Activated CD4-positive, alpha-beta memory T cell treated with anti-CD3 and anti-CD28 coated beads for 36 hours (primary cell): ENCODE measurements at places on chromosomes 2 and 18. TPM values are rescaled to one million over a fixed set of nuclear protein-coding genes. Genes with fewer than 3 reads are reported as not detected.

GRCh38 chr2:11716689-11717321, 29.6 kb upstream of the LPIN1 start:
- no peak for DNase-seq

GRCh38 chr18:41121116-41121826, 833.8 kb upstream of the PIK3C3 start:
- DNase-seq, result no peak

DNA sequence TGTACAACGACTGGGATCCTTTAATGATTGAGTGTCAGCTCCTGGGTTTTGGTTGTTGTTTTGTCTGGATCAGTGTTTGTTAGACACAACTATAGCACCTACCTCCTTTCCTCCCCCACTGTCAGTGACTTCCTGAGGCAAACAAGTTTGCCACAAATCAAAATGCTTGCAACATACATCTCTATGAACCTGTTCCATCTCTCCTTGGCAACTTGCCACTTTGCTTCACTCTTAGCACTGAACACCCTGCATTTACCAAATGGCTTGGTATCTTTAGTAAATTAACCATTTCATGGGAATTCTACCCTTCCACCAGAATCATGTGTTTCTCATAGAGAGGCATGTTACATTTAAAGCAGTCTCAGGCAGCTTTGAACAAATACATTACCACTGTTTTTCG, 301.1 kb upstream of the TANK start:
- no peak for DNase-seq

The TTC39C gene
- 48.9 TPM for total RNA-seq

- no peak for DNase-seq
Measured at GRCh38 chr2:183149489-183149888, 25.2 kb downstream of the NUP35 start.

DNA sequence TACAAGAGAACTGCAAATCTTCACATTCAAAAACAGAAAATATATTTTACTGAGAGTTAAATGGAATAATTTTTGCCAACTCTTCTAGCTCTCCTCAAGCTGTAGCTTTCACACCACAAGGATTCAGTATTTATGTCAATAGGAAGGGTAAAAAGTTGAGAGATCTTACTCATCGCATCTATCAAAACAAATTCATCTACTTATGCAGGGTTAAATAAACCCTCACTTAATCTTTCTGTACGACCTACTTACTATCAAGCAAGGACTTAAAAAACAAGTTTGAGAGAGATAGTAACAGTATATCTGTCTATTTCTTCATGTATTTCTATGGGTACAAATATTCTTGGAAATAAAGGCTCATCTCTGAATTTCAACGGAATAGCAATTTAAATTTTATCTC, 35.5 kb downstream of the SIGLEC15 start:
- no peak for DNase-seq

The ZNF2 gene
- total RNA-seq, result 4.4 TPM

DNA sequence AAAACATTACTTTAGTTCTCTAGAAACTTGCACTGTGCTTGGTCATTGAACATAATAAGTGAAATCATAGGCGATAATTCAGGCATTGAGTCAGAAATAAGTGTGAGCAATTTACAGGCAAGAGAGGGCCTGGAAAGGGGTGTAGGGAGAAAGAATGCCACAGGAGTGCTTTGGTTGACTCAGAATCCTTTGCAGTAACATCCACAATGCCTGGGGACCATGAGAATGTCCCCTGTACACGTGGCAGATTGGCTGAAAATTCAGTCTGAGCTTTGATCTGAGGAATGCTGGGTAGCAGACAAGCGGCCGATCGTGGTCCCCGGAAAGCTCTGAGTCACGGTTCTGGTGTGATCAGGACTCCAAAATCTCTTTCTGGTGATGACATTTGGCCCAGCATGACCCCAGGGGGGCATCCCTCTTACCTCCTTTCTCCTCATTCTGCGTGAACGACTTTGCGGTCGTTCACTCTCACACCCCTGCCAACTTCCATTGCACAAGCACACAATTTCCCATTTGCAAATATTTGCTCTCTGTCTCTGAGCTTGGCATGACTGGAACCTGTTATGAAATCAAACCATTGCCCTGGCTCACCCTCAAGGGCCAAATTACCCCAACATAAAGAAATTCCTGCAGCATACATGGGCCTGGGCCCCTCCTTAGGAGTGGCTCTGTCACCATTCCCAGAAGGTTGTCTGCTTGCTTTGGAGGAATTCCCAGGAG, 305.0 kb upstream of the EPAS1 start:
- DNase-seq, result no peak

DNA sequence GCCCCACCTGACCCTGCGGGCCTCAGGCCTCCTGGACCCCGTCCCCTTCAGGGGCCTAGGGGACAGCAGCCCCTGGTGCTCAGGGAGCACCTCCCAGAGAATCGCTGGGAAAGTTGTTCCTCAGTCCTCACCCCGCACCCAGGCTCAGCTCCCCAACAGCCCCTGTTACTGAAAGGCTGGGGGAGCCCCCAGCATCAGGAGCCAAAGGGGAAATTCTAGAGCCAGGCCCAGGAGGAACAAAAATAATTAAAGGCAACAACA, 76.0 kb downstream of the MEX3C start:
- no peak for DNase-seq

DNA sequence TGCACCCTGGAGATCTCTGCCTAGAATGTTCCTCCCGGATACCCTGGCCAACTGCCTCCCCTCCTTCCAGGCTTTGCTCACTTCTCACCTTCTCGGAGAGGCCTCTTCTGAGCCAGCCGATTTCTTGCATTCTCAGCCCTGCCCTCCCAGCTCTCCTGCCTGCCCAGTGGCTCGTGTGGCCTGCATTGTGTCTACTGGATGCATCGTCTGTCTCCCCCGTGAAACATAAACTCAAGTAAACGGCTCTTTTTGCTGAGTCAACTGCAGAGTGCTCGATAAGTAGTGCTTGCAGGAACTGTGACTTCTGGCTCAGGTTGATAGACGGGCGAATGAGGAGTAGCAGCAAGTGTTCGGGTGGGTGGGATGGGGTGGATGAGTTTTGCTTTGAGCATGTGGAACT, 112.5 kb upstream of the ODC1 start:
- no peak for DNase-seq

- DNase-seq, result no peak
Measured at GRCh38 chr2:205730701-205731582, 48.6 kb downstream of the NRP2 start.

The AQP12A gene
- not detected for total RNA-seq

- peak; percentile 12 for DNase-seq
Measured at GRCh38 chr2:200199576-200200263, 106.8 kb upstream of the SPATS2L start.

The TBR1 gene
- total RNA-seq, result not detected

DNA sequence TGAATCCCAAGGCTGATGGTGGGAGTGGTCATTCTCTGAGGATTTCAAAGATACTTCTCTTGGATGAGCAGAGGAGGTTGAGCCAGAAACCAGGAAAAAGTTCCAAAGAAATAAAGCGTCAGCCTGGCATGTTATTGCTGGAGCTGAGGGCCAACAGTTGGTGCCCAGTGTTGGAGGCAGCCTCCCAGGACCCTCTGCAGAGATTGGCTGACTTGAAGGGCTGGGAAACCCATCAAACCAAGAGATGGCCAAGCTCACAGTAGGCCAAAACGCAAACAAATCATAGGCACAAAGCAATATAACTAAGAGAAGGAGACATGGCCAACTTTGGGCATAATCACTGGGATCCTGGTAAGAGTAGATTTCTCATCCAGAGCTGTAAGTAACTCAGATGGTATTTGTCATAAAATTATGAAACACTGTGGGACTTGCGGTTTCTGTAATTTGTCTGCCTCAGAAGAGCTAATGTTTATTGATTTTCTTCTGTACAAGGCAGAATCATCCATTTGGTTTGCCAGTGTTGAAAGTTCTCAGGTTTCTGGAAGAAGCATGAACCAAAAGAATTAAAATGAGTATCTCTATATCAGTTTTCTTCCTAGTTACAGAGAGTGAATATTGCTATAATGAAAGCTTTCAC, 108.3 kb downstream of the ATL2 start:
- DNase-seq, result no peak

GRCh38 chr2:190425883-190426658, 17.9 kb downstream of the MFSD6 start:
- no peak for DNase-seq

GRCh38 chr2:17851731-17852585, 26.5 kb upstream of the KCNS3 start:
- DNase-seq, result peak; percentile 42

GRCh38 chr18:48191494-48191893, 217.7 kb downstream of the ZBTB7C start:
- DNase-seq, result no peak

The CPLX4 gene
- not detected for total RNA-seq

- DNase-seq, result peak; percentile 29
Measured at GRCh38 chr2:206642075-206643025, at the start of gene FAM237A. Gene FAM237A (plus strand): TSS chr2:206642487. CDS start chr2:206644237, 1,750 bp downstream.

The INSIG2 gene
- 40.2 TPM for total RNA-seq

- DNase-seq, result peak; percentile 16
Measured at GRCh38 chr2:159807183-159808031, 9.4 kb upstream of the CD302 start.

GRCh38 chr18:33839452-33840211, 261.6 kb downstream of the ASXL3 start:
- no peak for DNase-seq

DNA sequence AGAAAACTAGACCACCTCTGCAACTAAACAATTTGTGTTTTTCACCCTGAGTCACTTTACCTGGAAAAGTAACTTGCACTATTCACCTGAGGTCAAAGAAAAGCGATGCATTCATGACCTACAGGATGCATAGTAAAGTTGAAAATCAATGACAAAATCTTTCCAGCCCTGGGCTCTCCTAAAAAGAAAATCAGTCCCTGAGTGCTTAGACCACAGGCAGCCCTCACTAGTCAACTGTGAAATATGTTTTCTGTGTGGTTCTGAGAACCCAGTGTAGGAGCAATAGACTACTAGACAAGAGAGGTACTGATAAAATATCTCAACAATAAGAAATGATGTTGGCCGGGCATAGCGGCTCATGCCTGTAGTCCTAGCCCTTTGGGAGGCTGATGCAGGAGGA, 133.1 kb downstream of the TXNL1 start:
- no peak for DNase-seq

The SNTG2 gene
- total RNA-seq, result 0.94 TPM
